ENCODE measurements at places on chromosomes 11 and 22.

DNA sequence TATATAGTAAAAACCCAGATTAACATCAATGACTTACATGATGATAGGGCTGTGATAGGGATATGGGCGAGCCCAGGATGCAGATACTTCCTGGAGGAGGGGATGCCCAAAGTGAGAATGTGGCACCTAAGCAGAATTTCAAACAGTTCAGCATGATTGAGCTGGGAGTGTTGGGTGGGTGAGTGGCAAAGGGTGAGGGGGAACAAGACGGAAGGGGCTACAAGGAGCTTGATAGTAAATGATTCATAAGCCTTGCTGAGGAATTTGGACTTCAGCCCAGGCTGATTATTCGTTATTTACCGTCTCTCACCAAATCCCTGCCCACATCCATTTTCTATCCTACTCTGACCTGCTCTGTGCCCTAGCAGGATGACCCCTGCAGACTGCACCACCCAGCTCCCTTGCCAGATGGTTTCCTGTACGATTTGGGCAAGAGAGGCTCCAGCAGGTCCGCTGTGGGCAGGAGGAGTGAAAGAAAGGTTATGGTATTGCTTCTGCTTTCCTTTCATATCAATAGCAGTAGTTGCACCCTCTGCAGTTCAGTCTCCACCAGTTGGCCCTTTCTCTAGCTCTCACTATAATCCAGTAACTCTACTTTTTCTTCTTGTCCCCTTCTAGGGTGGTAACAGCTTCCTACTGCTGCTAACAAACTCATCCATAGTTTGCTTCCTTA lies 30.3 kb upstream of the SIK2 start:
- DNase-seq: no peak

DNA sequence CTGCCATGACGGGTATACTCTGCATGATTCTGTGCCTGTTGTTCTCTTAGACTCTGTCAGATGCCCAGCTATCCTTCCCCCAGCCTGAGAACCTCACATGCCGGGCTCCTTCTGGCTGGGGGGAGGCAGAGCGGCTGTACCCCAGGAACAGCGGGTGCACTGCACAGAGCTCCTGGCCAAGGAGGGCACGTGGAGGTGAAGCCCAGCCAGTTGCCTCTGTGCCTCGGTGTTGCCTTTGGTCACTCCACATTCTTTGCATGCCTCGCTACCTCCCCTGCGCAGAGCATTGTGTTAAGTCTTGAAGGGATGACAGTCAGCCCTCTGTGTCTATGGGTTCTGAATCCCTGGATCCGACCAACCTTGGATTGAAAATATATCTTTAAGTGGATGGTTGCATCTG lies 77.7 kb downstream of the FEZ1 start:
- DNase-seq: no peak

DNA sequence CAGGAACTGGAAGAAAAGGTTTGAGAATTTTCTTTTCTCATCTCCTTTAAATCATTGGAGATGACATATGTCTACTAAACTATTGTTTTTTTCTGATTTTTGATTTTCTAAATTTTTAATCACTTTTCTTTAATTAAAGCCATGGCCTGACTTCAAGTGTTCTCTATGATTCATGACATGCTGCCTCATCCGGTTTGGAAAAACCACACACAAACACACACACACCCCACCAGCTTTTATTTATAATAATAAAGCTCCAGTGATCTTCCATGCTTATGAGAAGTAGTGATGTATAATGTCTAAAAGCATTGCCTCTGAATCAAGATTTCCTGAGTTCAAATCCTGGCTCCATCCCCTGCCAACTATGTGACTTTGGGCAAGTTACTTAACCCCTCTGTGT lies 179.2 kb downstream of the SPON1 start:
- no peak for DNase-seq

DNA sequence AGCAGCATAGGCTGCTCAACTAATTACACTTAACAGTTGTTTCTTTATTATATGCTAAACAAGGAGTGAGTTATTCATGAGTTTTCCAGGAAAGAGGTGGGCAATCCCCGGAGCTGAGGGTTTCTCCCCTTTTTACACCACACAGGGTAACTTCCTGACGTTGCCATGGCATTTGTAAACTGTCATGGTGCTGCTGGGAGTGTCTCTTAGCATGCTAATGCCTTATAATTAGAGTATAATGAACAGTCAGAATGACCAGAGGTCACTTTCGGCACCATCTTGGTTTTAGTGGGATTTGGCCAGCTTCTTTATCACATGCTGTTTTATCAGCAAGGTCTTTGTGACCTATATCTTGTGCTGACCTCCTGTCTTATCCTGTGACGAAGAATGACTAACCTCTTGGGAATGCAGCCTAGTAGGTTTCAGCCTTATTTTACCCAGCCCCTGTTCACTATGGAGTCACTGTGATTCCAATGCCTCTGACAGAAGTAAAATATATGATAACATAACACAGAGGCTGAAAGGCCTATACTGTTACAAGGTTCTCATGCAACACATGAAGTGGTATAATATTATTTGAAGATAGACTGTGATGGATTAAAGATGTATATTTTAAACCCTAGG lies 41.3 kb upstream of the RDX start:
- DNase-seq: no peak

- peak; percentile 88 for DNase-seq
Measured at GRCh38 chr11:130916238-130916855, at the start of gene SNX19. Gene SNX19 (minus strand): TSS chr11:130916479. CDS start chr11:130915939, 540 bp downstream.

GRCh38 chr22:21876486-21877176 lies 9.2 kb upstream of the MAPK1 start:
- no peak for DNase-seq

- no peak for DNase-seq
Measured at GRCh38 chr11:12388939-12389670, 11.7 kb downstream of the PARVA start.

GRCh38 chr11:60378354-60378753 lies at the start of gene MS4A7:
Gene MS4A7 (plus strand): TSS chr11:60378532. CDS start chr11:60383142, 4,610 bp downstream.
- no peak for DNase-seq

GRCh38 chr11:111870522-111870885 lies 877 bp downstream of the ALG9 start:
- DNase-seq: no peak

GRCh38 chr11:18778468-18778867 lies 13.1 kb downstream of the PTPN5 start:
- DNase-seq: no peak

GRCh38 chr11:4697585-4697984 lies at the start of gene OR51E2:
Gene OR51E2 (minus strand): TSS chr11:4697853. CDS start chr11:4682711, 15,142 bp downstream.
- DNase-seq: no peak

- DNase-seq: no peak
Measured at GRCh38 chr11:69030301-69030700, 17.3 kb upstream of the MRGPRF start.

- peak; percentile 33 for DNase-seq
Measured at GRCh38 chr22:16917144-16918003, 90.6 kb downstream of the GAB4 start.

DNA sequence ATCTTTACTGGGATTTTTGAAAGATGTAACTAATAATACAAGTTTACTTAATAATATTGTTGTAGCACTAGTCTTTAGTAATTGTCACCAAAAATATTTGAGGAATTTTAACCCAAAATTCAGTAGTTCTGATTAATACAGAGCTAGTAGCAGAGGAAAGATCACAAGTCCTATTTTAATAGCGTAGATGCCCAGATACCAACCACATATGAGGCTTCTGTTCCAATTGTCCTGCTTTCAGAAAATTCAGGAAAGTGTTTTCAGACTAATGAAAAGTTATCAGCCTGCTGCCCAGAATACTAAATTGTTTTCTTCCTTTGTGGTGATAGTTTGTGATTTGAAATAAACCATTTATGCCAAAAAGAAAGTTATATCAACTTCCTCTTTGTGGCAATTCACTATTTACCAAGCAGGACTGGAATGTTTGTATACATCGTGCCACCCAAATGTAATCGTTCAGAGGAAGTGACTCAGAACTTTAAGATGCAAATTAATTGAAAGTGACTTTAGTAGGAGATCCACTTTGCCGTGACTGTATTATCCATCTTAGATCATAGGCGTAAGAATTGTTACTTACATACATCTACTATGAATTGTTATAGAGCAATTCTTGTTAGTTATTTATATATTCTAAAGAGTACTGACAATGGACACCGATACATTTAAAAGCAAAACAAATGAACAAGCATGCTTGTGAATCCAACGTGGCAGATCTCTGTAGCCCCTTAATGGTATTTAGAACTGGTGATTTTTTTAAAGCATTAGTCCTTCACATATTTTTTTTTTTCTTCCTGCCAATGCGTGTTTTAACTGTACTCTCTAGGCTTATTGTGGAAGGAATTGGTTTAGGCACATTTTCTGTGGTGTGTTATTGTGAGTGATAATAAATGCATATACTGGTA lies 231.0 kb downstream of the DDX10 start:
- peak; percentile 61 for DNase-seq

- no peak for DNase-seq
Measured at GRCh38 chr11:110371084-110371483, 58.7 kb upstream of the FDX1 start.

- no peak for DNase-seq
Measured at GRCh38 chr22:37926771-37927636, 20.9 kb downstream of the MICALL1 start.
